ENCODE measurements at places on chromosomes 3 and 15.

- no peak for DNase-seq
Observed at GRCh38 chr3:44418549-44418948, 58.9 kb downstream of the ZNF445 start.

GRCh38 chr3:61192222-61192621 lies 59.0 kb downstream of the FHIT start:
- DNase-seq: no peak

DNA sequence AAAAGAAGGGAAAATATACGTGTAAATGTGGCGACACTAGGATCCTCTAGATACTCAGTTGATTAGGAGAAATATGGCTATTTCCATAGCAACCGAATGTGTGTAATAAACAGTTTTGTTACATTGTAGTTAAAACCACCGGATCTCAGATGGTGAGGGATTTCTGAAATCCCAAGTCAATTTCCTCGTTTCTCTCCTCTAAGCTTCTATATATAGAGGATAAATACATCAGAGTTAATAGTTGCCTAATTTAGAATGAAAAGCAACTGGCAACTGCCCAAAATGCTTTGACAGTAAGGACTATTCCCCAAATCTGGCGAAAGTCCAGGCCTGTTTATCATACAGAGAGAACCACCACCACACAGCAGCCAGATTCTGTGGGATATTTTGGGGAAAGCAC lies 112.6 kb downstream of the GABRB3 start:
- no peak for DNase-seq

GRCh38 chr3:294096-294495 lies 97.5 kb downstream of the CHL1 start:
- no peak for DNase-seq

DNA sequence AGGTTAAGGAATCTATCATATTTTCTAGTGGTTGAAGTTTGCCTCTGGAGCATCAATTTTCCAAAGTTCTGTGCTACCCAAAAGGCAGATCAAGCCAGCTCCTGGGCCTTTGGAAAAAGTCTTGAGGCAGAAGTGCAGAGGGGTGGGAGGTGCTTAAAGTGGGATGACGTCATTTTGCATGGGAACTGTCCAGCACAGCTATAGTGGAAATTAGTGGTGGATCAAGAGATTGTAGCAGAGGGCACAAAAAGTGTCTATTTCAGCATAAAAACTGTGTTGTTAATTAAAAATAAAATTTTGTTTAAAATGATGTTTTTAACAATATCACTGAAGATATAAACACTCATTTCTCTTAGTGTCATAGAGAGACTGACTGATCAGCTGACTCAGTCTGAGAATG lies 221.9 kb downstream of the LRRN1 start:
- DNase-seq: no peak

GRCh38 chr3:46456118-46456517 lies 8.6 kb downstream of the LTF start:
- no peak for DNase-seq

DNA sequence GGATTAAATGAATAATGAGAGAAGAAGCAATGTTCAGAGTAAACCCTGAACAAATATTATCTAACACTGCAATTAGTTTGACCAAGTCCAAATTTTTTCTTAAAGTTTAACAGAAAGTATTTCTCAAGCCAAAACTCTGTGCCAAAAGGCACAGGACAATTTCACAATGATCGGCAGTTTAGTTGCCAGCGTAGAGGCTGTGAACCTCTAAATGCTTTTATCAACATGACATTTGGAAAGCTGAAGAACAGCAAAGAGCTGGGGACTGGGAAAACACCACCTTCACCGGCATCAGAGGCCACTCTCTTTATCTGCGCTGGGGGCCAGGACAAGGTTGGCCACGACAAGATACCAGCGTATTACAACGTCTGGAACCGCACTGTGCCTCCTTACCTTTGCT lies 125.6 kb downstream of the ADAMTS17 start:
- no peak for DNase-seq

DNA sequence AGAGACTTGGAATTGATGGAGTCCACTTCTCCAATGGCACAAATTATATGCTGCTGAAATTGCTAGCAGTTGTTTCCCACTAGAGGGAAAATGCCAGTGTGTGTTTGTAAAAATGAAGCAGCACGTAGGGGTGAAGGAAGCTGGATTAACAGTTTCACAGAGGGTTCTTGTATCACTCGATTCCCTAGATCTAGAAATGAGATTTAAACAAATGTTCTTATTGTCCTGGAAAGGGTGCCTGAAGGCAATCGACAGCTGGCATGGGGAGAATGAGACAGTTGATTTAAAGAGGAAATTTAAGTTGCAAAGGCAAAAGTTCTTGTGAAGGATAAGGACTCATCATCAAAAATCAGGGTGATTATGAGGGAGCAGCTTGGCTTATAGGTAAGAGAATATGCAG lies 234.8 kb upstream of the ARPP21 start:
- DNase-seq: no peak

- peak; percentile 64 for DNase-seq
Observed at GRCh38 chr15:72231833-72232478, 966 bp upstream of the PKM start.

GRCh38 chr3:10808130-10808735 lies 7.8 kb upstream of the SLC6A11 start:
- DNase-seq: no peak

DNA sequence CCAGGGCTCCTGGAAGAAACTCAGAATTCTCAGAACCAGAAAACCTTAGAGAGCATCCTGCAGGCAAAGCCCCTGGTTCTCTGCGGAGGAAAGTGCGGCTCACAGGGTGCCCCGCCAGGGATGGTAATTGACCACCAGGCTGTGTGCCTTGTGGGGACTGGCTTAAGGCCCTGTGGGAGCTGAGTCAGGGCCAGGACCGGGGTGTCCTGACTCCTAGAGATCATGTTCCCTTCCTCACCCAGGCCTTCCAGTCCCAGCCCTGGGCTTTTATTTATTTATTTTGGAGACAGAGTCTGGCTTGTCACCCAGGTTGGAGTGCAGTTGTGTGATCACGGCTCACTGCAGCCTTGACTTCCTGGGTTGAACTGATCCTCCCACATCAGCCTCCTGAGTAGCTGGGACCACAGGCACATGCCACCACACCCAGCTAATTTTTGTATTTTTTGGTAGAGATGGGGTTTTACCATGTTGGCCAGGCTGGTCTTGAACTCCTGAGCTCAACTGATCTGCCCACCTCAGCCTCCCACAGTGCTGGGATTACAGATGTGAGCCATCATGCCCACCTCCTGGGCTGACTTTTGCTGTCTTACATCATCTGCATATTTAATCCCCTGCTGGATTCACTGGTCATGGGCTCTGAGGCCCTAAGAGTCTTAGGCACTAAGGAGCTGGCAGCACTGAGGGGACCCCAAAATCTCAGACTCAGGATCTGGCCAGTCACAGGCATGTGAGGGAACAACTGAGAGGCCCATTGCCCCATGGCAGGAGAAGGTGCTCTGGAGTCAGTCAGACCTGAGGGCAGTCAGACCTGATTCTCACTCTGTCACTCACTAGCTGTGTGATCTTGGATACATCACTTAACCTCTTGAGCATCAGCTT lies 20.4 kb upstream of the LAMP3 start:
- DNase-seq: no peak

DNA sequence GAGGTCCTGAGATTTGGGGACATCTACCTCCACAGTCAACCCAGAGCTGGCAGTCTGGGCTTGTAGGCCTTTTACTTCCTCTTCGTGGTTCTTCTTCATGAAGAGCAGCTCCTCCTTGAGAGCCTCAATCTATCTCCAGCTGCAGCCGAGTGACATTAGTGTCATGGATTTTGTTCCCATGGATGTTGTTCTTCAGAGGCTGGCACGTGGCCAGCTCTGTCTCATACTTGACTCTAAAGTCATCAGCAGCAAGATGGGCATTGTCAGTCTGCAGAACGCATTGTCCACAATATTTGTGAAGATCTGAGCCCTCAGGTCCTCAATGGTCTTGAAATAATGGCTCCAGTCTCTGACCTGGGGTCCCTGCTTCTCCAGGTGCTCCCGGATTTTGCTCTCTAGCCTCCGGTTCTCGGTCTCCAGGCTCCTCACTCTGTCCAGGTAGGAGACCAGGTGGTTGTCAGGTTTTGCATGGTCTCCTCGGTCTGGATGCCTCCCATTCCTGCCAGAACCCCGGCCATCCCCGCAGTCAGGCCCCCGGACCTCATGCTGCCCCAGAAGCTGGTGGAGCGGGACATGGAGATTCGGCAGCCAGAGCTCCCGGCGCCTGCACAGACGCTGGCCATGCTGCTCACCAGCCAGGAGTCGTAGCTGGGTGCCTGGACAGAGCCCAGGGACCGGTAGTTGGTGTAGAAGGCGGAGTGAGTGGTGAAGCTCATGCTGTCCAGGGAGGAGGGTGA lies 3.4 kb upstream of the CCNL1 start:
- DNase-seq: no peak
